ENCODE measurements at places on chromosomes 13 and 19.

GRCh38 chr13:75959861-75960481 is 323.8 kb downstream of the LMO7 start:
- DNase-seq, result no peak

DNA sequence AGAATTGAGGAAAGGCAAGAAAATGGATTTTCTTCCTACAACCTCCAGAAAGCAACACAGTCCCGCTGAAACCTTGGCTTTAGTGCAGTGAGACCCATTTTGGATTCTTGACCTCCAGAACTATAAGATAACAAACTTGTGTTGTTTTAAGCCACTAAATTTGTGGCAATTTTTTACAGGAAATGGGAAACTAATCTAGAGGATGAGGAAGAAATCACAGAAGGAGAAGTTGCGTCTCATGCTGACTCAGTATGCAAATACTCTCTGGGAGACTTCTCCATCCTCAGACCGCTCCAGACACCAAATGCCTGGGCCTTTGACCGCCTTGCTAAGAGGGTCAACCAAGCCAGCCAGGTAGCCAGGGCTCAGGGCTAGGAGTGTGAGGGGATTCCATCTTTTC is 13.1 kb upstream of the CEACAM16 start:
- no peak for DNase-seq

- DNase-seq, result no peak
These were observed 16.3 kb downstream of the TLE2 start for GRCh38 chr19:3012621-3013262.

- no peak for DNase-seq
These were observed 2.5 kb downstream of the EFNA2 start for GRCh38 chr19:1288226-1288612.

- DNase-seq, result no peak
These were observed 29.9 kb downstream of the KCTD15 start for GRCh38 chr19:33826521-33826920.

DNA sequence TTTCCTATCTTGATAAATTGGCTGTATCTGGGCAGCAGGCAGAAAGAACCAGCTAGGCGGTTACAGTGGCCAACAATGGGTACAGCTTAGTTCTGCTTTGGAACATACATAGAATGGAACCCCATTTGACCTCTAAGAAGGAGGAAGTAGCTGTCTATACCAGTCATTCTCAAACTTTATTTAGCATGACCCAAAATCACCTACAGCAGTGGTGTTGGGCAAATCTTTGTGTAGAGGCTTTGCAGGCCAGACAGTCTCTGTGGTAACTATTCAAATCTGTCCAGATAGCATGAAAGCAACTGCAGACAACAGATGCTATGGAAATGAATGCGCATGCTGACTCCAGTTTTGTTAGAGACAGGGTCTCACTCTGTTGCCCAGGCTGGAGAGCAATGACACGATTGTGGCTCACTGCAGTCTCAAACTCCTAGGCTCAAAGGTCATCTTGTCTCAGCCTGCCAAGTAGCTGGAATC is 12.0 kb upstream of the KCNC3 start:
- DNase-seq, result no peak

GRCh38 chr13:36453516-36453915 is 21.2 kb downstream of the CCNA1 start:
- DNase-seq, result no peak

Data from left ventricle myocardium superior (tissue), 1 donor.